Cerebellar nuclear complex (tissue), 1 donor: ENCODE measurements at places on chromosomes 4 and X.

DNA sequence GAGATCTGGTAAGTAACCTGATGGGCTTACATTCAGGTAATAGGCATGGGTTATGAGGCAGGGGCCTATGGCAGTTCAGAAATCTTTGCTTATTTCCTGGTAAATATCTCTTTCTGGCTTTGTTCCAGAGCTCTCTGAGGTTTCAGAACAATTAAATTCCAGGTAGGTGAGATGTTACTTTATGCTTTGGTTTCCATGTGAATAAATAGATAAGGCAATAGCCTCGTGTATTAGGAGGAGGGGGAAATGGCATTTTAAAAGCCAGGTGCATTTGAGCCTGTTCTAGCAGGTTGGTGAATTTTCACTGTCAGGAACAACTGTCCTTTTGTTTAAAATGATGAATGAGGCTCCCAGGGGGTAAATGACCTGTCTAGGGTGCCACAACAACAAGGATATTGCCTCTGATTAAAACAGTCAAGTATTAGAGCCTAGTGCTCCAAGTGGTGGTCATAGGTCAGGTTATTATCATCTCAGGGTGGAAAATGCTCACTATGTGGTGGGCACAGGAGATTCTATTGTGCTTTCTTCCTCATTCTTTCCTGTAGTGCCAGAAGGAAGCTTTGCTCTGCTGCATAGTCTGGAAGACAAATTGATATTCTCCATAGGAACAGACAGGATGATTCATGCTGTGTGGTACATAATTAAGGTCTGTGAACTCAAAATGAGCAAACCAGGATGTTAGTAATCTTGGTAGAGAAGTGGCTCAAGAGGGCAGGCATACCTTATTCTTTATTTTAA lies 296.2 kb downstream of the INPP4B start:
- no peak for DNase-seq

- no peak for DNase-seq
Measured at GRCh38 chr4:105933083-105933482, 37.8 kb downstream of the NPNT start.

DNA sequence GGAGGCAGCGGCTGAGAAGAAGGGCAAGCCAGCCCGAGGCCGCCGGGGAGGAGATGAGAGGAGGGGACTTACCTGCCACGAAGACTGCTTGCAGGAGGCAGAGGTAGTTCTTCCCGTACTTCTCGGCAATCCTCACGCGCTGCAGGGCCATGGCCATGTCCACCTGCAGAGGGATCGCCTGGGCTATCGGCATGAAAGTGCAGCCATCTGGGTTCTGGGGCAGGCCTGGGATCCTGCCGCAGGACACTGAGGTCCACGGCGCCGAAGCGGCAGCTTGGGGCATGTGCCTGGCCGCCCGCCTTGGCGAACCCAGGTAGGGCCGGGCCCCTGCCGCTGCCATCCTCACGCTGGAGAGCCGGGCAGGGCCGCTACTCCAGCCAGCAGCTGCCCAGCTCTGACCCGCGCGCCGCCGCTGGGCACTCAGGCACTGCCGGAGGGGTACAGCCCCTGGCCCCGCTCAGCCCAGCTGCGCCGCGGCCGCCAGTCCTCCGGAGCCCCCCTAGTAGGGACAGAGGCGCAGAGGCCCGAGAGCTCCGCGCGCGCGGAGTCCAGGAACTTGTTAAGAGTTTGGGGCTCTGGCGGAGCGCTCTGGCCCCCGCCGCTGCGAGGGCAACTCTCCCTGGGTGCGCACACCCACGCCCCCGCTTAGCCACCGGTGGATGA lies 16.0 kb downstream of the MCF2 start:
- no peak for DNase-seq

DNA sequence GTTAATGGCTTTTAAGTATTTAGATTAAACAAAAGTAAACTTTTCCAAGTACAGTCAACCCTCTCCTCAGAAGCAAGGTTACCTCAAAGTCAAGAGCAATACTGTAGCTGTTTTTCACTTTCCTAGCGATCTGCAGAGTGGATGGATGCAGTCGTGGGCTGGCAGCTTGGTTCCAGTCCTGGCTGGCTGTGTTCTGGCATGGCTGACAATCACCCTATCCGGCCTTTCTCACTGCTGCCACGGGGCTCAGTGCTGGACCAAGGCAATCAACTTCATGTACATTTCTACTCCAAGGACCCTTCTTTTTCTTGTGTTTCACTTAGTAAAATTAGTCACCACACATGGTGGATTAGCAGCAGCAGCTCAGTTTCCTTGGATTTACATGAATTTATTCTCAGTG lies 208.3 kb downstream of the GABRB1 start:
- DNase-seq, result no peak

DNA sequence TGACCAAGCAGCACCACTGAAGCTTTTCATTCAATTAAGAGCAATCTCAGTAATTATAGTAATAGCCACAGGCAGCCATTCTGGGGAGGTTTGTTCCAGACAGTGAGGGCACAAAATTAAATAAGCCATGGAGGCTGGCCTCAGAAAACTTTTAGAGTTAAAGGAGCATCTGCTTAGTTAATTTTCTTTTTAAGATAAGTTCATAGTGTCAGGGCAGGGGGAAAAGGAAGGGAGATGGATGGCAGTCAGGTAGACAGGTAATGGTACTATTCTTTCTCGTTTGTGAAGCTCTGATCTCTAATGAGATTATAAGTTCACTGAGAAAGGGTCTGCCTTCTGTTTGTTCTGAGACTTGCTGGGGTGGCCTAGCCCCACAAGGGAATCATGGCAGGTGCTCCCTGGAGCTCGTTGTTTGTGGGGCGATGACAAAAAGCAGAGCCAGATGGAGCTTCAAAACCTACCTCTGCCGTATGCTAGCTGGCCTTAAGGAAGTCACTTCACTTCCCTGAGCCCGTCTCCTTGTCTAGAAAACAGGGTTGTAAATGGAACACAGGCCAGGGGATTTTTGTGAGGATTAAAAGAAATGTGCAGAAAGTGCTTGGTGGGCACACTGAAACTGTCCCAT lies 44.6 kb upstream of the FGFBP2 start:
- no peak for DNase-seq

- DNase-seq, result no peak
Measured at GRCh38 chr4:7778510-7779431, 160.9 kb downstream of the AFAP1 start.

DNA sequence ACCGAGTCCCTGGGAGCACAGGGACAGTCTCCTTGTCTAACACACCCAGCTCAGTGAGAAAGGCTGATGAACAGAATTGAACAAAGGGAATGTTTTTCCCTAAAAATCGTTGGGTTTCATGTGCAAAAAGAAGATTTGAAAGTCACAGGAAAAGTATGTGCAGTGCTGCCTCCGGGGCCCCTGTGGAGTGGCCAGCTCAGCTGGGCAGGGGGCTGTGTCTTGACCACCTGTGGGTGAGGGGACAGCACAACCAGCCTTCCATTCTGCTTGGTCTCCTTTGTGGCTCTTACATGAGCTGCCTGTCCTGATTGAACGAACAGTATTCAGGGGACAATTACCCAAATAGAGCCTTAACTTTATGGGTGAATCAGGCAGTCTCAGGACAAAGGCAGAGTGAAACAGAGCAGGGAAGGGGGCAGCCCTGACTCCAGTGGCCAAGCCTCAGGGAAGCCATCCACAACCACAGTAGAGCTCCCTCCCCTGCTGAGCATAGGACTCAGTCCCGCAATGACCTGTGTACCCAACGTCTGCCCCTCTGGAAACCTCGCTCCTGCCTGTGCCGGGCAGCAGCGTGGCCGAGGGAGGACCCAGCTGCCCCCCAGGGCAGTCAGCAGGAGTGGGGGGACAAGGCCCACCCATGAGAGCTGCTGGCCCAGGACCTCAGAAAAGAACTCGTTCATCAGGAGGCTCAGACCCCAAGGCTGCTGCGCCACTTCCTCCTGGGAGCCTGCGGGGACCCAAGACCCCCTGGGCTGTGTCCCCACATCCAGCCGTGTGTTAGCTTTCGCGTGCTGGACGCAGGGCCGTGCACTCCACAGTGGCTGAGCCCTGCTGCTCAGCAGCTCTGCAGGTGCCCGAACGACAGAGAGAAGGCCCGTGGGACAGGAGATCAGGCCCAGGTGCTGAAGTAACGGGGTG lies 59.6 kb upstream of the MXD4 start:
- no peak for DNase-seq

- DNase-seq, result no peak
Measured at GRCh38 chr4:64715741-64716140, 306.5 kb upstream of the TECRL start.

DNA sequence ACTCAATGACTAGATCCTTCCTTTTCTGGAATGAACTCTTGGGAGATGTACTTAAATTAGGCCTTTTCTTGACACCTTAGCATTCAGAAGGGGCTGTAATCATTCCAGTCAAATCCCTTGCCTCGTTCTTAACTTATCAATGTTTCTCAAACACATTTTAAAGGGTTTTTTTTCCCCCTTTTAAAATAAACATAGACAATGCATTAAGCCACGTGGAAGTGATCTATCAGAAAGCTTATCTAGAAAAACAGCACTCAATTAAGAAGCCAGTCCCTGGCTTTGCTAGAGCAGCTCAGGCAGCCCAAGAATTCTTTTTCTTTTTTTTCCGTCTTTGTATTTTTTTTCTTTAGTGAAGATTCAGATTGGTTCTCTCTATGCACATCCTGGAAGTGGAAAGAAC lies 118.2 kb downstream of the PCDH7 start:
- no peak for DNase-seq

- no peak for DNase-seq
Measured at GRCh38 chrX:123665197-123665596, 67.7 kb downstream of the THOC2 start.

- DNase-seq, result no peak
Measured at GRCh38 chrX:9977635-9978034, 10.5 kb downstream of the CLDN34 start.
